ENCODE measurements at places on chromosomes 16 and 17.

GRCh38 chr16:57107321-57107922, 15.0 kb downstream of the CPNE2 start:
- no peak for DNase-seq

- DNase-seq: no peak
Observed at GRCh38 chr16:15482068-15482747, 47.8 kb downstream of the BMERB1 start.

DNA sequence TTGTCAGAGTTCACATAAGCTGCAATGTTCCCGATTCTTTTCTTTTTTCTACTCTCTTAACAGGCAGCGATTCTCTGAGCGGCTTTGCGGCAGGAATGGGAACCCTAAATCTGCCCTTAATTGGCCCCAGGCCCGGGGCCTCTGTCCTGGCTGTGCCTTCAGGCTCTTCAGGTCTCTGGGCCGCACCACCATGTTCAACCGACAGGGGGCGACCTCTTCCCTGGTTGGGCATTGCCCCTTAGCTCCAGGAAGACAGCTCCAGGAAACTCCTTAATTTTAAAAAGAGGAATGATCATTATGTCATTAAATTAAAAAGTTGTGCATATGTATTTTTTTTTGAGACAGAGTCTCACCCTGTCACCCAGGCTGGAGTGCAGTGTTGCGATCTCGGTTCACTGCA, 20.3 kb downstream of the CACNG5 start:
- no peak for DNase-seq

- no peak for DNase-seq
Observed at GRCh38 chr17:78174870-78175642, 6.7 kb downstream of the SYNGR2 start.

GRCh38 chr16:67240506-67240905, 6.8 kb downstream of the FHOD1 start:
- DNase-seq: no peak

GRCh38 chr17:18039535-18040260, 490 bp downstream of the GID4 start:
- peak; percentile 29 for DNase-seq

GRCh38 chr16:78684655-78685375, 585.4 kb downstream of the WWOX start:
- DNase-seq: no peak

DNA sequence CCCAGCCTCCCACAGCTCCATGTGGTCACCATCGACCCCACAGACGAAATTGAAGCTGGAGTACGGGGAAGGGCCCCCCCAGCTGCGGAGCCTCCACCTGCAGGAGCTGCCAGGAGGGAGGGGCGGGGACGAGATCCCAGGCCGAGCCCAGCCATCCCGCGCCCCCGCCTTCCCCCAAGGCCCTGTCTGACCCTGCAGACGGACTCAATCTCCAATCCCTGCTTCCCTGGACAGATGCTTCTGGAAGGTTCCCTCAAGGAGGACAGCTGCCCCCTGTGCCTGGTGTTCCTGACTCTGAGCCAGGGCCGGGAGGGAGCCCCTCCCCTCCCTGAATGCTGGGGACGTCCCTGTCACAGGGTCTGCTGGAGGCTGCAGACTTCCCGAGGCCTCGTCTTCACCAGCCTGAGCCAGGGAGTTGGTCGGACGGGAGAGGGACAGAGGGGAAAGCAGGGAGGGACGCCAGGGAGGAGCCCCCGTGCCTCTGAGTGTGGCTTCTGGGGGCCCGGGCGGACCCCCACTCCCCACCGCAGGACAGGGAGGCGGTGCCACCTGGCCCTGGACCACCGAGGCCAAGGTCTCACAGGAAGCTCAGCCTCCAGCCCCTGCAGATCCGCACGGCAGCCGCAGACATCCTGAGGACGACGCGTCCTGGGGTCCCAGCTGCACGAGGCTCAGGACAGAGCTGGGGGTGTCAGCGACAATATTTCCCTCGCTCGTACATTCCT, 21.3 kb upstream of the C1QTNF8 start:
- DNase-seq: no peak

DNA sequence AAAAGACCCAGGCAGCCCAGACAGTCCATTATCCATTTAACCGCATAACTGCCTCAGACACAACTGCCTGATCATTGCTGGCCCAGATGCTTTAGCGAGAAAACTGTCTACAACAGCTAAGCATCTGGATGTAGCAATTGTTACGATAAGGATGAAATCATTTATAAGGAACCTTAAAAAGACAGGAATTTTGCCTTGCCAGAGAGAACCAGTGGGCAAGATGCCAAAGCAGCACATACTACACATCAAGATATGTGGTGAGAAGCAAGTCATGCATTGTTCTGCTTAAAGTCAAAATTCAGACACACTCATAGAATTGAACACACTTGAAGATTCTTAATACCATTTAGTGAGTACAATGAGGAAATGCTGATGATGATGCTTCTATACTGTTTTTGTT, 1525.3 kb downstream of the CDH8 start:
- DNase-seq: no peak

GRCh38 chr17:29642171-29642611, 19.5 kb upstream of the CORO6 start:
- no peak for DNase-seq

DNA sequence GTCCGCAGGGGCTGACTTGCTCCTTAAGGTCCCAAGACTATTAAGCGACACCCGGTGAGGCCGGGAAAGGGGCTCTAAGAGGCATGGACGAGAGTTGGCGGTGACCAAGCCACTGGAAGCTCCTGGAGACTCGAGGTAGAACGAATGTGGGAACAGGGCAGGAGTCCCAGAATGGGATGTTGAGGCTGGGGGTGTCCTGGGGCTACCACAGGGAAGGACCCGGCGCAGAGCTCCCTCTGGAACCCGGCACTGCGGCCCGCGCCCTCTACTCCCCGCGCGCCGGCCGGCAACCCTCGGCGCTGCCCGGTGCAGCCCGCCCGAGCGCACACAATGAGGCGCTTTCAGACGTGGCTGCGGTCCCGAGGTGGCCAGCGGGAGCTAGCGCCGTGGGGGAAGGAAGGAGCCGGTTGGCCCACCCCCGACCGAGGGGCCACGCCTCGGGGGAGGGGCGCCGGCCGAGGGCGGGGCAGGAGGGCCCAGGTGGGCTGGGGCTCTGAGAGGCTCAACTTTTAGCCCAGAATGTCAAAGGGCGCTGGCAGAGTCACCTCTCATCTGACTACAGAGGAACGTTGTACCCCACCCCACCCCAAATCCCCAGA, at the start of gene CHST6:
Gene CHST6, minus strand, starts transcription at position 366 of the 599 bp plus-strand sequence. CDS start 15,613 bp downstream, outside the sequence.
- DNase-seq: peak; percentile 48

- no peak for DNase-seq
Observed at GRCh38 chr17:35901631-35902175, 21.5 kb upstream of the CCL5 start.

- DNase-seq: no peak
Observed at GRCh38 chr17:29585080-29585751, 4.2 kb downstream of the GIT1 start.

GRCh38 chr17:6160232-6160555, 90.0 kb downstream of the WSCD1 start:
- no peak for DNase-seq

DNA sequence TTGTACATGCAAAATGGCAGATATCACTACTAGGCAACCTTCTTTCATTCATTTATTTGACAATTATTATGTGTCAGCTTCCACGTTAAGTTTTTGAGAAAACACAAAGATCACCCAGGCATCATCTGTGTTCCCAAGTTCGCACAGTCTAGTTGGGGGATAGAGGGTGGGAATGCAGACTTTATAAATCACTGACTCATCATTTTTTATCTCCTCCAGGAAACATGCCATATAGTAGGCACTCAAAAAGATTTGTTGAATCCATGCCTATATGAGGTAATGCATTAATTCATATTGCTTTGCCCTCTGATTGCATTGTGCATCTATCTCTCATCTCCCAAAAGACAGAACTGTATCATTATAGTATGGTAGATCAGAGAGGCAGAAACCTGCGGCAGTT, 196.8 kb upstream of the TOX3 start:
- DNase-seq: no peak

DNA sequence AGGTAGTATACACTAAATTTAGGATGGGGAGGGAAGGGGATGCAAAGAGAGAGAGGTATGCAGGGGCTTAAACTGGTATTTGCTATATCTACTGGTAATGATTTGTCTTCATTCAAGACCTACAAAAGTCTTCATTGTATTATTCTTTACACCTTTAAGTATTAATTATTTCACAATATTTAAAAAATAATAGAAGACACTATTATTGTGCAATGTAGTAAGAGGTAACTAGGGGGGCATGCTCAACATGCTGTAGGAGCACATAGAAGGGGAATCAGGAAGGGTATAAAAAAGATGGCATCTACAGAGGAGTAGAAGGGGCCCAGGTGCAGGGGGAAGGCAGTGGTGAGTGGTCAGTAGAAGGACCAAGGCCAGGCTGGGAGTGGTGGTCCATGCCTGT, 14.9 kb upstream of the CCR7 start:
- DNase-seq: no peak

DNA sequence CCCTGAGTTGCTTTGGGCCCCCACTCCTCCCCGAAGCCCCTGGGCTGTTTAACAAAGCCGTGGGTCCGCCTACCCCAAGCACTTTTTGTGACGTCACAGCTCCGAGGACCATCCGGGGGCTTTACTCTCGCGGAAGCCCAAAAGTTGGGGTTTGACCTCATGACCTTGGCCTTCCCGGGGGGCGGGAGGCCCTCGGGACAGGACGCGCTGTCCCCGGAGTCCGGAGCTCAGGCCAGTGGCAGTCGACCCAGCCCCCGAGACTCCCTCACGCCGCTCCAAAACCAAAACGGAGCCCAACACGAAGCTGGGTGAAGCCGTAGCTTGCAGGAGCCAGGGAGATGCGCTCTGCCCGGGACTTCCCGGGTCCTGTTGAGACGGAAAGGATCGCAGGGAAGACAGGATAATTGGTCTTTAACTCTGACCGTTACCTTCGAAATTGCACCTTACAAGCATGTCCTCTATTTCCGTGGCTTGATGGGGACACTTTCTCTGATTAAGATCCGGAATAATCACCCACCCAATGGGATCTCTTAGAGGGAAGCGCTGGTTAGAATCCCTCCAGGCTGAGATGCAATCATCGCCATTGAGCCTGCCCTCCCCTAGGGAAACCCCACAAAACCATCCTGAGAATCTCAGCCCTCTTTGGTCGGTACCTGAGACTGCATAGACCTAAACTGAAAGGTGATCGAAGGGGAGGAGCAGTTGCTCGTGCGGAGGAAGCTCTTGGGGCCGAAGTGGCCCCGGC, 4.9 kb upstream of the SOX9 start:
- DNase-seq: no peak

- DNase-seq: no peak
Observed at GRCh38 chr17:40331743-40332641, 23.0 kb downstream of the RARA start.

- DNase-seq: peak; percentile 74
Observed at GRCh38 chr16:87550495-87550961, 51.8 kb upstream of the JPH3 start.

DNA sequence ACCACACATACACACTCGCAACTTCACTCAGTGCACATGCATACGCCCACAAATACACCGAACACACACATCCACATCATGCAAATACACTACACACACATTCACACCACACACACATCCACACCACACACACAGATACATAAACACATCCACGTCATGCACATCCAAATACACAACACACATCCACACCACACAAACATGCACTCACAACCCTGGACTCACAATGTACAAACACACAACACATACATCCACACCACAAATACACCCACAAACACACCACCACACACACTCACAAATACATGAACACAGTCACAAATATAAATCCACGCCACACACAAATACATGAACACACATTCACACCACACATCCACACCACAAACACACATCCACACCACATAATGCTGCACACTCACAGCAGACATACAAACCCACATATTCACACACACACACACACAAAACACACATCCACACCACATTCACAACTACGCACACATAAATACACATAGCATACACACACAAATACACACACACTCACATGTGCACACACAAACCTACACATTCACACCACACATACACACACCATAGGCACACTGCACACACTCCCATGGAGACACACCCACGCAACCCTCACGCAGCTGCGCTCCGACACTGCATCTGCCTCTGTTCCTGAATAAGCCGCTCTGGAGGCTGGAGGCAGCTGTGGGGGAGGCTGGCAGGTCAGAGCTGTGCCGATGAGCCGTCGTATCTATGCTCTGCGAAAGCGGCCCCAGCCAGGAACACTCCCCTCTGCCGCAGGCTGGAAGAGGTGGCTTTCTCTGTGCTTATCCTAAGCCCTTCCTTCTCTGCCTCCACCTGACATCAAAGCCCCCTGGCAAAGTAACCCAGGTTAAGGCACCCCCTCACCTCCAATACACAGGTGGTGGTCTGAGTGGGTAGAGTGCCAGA, 141.8 kb downstream of the GRIN2A start:
- DNase-seq: no peak

GRCh38 chr16:74046524-74046923, 250.1 kb upstream of the PSMD7 start:
- DNase-seq: no peak

DNA sequence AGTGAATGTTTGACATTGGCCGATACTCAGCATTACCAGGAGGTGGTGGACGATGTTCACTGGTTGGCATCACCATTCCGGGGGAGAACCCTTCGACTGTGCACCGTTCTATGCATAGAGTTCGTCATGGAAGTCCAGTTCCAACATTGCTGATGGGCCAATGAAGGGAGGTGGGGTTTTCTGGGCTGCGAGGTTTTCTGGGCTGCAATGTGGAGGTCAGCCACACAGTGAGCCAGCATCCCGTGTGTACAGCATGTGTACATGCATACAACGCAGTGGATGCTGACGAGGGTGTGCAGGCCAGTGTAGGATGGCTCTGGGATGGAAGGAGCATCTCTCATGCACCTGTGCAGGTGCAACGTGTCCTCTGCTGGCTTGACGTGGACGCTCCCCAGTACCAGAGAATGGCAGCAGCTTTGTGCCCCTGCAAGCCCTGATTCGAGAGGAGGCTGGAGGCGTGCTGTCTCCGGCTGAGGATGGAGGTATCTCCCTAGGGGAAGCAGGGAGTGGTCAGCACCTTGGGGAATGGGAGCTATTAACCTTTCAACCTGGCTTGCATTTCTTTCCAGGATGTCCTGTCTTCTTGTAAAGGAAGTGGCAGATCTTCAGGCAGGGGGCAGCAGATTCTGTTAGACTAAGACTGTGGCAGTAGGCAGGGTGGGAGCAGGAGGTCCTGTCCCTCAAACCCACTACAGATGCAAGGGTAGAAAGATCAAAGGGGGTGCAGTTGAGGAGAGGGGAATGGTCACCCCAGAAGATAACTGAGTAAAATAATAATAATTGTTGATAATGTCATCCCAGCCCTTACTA, 98.2 kb downstream of the CYLD start:
- DNase-seq: no peak

- no peak for DNase-seq
Observed at GRCh38 chr16:85310868-85311585, 198.8 kb upstream of the CIBAR2 start.

GRCh38 chr16:54216268-54216667, 70.3 kb downstream of the IRX3 start:
- DNase-seq: no peak

GRCh38 chr16:56261656-56262055, 70.4 kb downstream of the GNAO1 start:
- no peak for DNase-seq

GRCh38 chr16:59964232-59964924, 1230.3 kb upstream of the GOT2 start:
- DNase-seq: no peak
